ENCODE measurements at places on chromosomes 6 and 20. TPM values are rescaled to one million over a fixed set of nuclear protein-coding genes. Genes with fewer than 3 reads are reported as not detected.
A peak's percentile ranks its signal among the peaks of the same experiment; 100 is the strongest.

GRCh38 chr6:7254980-7255835 lies 57.8 kb downstream of the SSR1 start:
- no peaks in the 10 kb centered on the region for H3K4me1 ChIP-seq
- H3K27me3 ChIP-seq: peaks cover 7% of the 10 kb centered on the region
- no peak overlapping the region for H3K4me3 ChIP-seq
- DNase-seq: no peak
- H3K36me3 ChIP-seq: peaks cover 1% of the 10 kb centered on the region
- no peak overlapping the region for H3K27ac ChIP-seq

Gene SMOC2
- not detected for total RNA-seq

GRCh38 chr20:31803552-31804291 lies 15.4 kb upstream of the MYLK2 start:
- H3K4me1 ChIP-seq: peaks cover 12% of the 10 kb centered on the region
- H3K27me3 ChIP-seq: no peaks in the 10 kb centered on the region
- no peak overlapping the region for H3K27ac ChIP-seq
- H3K36me3 ChIP-seq: peaks cover 39% of the 10 kb centered on the region

GRCh38 chr6:40247516-40248115 lies 313.4 kb upstream of the MOCS1 start:
- H3K36me3 ChIP-seq: no peaks in the 10 kb centered on the region
- H3K4me1 ChIP-seq: no peaks in the 10 kb centered on the region
- no peak for DNase-seq
- H3K27ac ChIP-seq: no peak overlapping the region
- peaks cover 8% of the 10 kb centered on the region for H3K27me3 ChIP-seq
- no peak overlapping the region for H3K4me3 ChIP-seq

DNA sequence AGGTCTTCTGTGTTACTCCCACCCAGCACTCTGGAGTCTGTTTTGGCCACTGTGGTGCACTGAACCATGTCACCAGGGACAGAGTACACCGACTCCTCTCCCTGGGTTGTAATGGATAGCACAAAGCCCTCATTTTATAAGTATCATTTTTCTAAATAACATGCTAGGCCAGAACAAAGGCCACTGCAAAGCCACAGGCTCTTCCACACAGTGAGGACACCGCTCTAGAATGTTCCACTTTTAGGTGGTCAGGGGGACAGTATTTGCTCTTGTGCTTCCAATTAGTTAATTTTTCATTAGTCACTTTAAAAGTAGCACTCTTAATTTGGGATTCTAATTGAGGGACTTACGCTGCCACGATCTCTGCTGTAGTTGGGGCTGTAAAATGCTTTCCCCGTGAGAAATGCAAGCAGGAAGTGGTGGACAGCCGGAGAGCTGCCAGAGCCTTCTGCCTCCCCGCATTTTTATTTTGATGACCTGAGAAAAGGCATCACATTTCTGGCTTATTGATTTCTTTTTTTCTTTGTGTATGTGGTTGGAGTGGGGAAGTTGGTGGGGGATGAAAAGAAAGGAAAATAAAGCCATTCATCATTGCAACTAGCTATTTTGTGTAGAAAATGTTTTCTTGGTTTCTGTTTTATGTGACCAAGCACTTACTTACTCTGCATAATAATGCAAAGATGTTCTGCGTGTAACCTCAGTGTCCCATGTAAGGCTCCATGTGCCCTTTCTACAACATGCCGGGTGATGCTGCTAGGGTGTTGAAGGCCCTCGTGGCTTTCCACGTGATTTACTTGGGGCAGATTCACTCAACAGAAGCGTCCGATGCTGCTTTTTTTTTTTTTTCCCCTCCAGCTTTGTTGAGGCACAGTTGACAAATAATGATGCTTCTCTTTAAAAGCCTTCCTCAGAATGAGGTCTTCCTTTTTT lies 195.9 kb downstream of the SASH1 start:
- no peaks in the 10 kb centered on the region for H3K4me1 ChIP-seq
- H3K4me3 ChIP-seq: no peak overlapping the region
- no peak overlapping the region for H3K27ac ChIP-seq
- no peaks in the 10 kb centered on the region for H3K36me3 ChIP-seq
- no peak for DNase-seq

Gene CST11
- total RNA-seq: not detected

Gene MRPS18A
- 45.4 TPM for total RNA-seq

Gene GMPR
- 0.31 TPM for total RNA-seq

GRCh38 chr6:135731116-135731515 lies 120.4 kb upstream of the PDE7B start:
- no peak overlapping the region for H3K4me3 ChIP-seq
- no peak overlapping the region for H3K27ac ChIP-seq
- no peaks in the 10 kb centered on the region for H3K27me3 ChIP-seq
- no peak for DNase-seq

- H3K4me1 ChIP-seq: no peaks in the 10 kb centered on the region
- no peaks in the 10 kb centered on the region for H3K36me3 ChIP-seq
- no peak overlapping the region for H3K4me3 ChIP-seq
- H3K27me3 ChIP-seq: no peaks in the 10 kb centered on the region
- DNase-seq: no peak
Observed at GRCh38 chr6:67640484-67640883, 994.6 kb upstream of the ADGRB3 start.

DNA sequence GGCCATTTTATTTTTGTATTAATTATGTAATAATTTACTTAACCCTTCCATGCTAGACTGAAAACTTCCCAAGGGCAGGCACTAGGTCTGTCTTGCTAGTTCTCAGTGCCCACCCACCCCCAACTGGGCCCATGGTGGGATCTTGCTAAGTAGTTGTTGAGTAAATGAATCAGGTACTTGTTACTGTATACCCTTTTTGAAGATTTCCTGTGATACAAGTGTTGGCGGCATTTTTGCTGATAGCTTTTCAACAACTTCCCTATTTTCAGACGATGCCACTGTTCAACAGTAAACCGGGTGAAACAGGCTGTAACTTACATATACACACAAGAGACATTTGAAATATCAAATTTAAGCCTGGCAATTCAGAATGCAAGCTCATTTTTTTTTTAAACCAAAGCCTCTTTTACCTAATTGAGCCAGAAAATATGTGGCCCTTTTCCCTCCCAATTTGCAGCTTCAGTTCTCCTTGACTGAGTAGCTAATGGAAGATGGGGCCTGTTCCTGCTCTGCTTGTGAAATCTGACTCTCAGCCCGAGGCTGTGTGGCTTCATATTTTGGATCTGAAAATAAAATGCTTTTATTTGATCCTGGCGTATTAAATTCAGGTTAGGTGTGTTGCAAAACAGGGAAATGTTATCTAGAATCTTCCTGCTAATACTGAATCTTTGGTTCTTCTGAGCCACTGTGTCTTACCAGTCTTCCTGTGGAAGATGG lies 288.3 kb downstream of the NRN1 start:
- no peak for DNase-seq
- H3K36me3 ChIP-seq: peaks cover 6% of the 10 kb centered on the region
- H3K4me3 ChIP-seq: no peak overlapping the region

Gene FAXC
- not detected for total RNA-seq

GRCh38 chr6:57469072-57469471 lies 151.6 kb downstream of the PRIM2 start:
- H3K4me1 ChIP-seq: no peaks in the 10 kb centered on the region
- no peaks in the 10 kb centered on the region for H3K27me3 ChIP-seq
- DNase-seq: no peak
- H3K4me3 ChIP-seq: no peak overlapping the region

Gene SIGLEC1
- not detected for total RNA-seq

- no peak overlapping the region for H3K27ac ChIP-seq
- no peak for DNase-seq
- no peak overlapping the region for H3K4me3 ChIP-seq
- H3K36me3 ChIP-seq: no peaks in the 10 kb centered on the region
- H3K4me1 ChIP-seq: no peaks in the 10 kb centered on the region
Observed at GRCh38 chr6:114194362-114195026, 148.3 kb downstream of the HS3ST5 start.

GRCh38 chr20:20894753-20895152 lies 182.3 kb upstream of the RALGAPA2 start:
- H3K27ac ChIP-seq: no peak overlapping the region
- H3K4me3 ChIP-seq: no peak overlapping the region
- H3K27me3 ChIP-seq: peaks cover 2% of the 10 kb centered on the region
- H3K36me3 ChIP-seq: no peaks in the 10 kb centered on the region
- DNase-seq: no peak
- H3K4me1 ChIP-seq: no peaks in the 10 kb centered on the region

DNA sequence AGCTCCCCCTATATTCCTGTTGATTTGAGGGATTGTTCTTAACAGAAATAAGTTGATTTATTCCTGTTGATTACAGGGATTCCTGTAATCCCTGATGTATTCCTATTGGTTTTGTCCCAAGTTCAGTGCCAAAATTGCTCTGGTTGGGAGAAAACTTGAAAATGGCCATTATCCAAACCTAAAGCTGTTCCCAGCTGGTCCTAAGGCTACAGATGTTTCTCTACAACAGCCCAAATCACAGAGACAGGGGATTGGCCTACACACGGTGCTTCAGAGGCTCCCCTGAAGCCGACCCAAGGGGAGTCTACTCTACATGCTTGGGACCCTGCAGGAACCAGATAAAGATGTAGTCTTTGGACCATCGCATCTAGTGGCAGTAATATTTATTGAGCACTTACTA lies 99.0 kb upstream of the AKAP12 start:
- H3K27ac ChIP-seq: no peak overlapping the region
- no peak overlapping the region for H3K4me3 ChIP-seq
- peaks cover 2% of the 10 kb centered on the region for H3K27me3 ChIP-seq
- no peaks in the 10 kb centered on the region for H3K4me1 ChIP-seq
- no peak for DNase-seq

GRCh38 chr6:117591405-117591804 lies 10.9 kb downstream of the GOPC start:
- peak overlapping the region; percentile 3 for H3K27ac ChIP-seq
- H3K4me3 ChIP-seq: no peak overlapping the region
- H3K36me3 ChIP-seq: peaks cover 40% of the 10 kb centered on the region
- H3K27me3 ChIP-seq: no peaks in the 10 kb centered on the region
- peaks cover 19% of the 10 kb centered on the region for H3K4me1 ChIP-seq
- DNase-seq: no peak

DNA sequence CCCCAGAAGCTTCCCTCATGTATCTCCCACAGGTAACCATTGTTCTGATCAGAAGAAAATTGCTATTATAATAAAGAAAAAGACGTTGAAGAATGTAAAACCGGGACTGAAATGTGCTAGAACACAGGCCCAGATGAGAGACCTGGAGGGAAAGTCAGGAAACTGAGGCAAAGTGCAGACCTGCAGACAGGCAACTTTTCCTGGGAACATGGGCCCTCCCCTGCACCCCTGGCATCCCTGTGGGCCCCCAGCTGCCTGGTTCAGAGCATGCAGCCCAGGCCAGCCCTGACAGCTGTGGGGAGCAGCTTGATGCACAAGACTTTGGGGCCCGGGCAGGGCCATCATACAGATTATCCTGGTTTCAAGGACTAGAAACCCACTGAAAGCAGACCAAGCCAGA lies 212.2 kb downstream of the CDC5L start:
- H3K36me3 ChIP-seq: no peaks in the 10 kb centered on the region
- no peak for DNase-seq
- peaks cover 4% of the 10 kb centered on the region for H3K27me3 ChIP-seq
- H3K27ac ChIP-seq: no peak overlapping the region
- H3K4me3 ChIP-seq: no peak overlapping the region
- no peaks in the 10 kb centered on the region for H3K4me1 ChIP-seq

GRCh38 chr6:42125231-42125630 lies 17.2 kb downstream of the C6orf132 start:
- no peaks in the 10 kb centered on the region for H3K36me3 ChIP-seq
- no peaks in the 10 kb centered on the region for H3K4me1 ChIP-seq
- no peak overlapping the region for H3K4me3 ChIP-seq
- H3K27me3 ChIP-seq: no peaks in the 10 kb centered on the region

Gene FAM50B
- 5.2 TPM for total RNA-seq

Gene PNLDC1
- 0.34 TPM for total RNA-seq

DNA sequence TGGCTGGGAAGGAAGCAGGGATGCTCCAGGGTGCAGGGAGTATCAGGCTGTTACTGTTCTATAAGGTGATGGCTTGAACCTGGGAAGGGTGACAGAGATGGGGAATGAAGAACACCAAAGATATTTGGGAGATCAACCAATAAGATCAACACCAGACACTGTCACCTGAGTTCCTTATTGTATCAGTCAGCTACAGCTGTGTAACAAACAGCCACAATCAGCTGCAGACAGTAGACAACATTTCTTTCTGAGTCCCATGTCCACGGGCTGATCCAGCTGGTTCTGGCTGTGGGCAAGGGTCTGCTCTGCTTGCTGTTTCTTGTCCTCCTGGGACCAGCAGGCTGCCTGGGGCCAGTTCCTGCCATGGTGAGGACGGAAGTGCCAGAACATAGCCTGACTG lies 31.3 kb upstream of the SLCO4A1 start:
- DNase-seq: no peak
- peaks cover 7% of the 10 kb centered on the region for H3K27me3 ChIP-seq
- no peaks in the 10 kb centered on the region for H3K4me1 ChIP-seq
- H3K27ac ChIP-seq: no peak overlapping the region
- H3K4me3 ChIP-seq: no peak overlapping the region
- H3K36me3 ChIP-seq: no peaks in the 10 kb centered on the region

Gene MAFB
- total RNA-seq: not detected

DNA sequence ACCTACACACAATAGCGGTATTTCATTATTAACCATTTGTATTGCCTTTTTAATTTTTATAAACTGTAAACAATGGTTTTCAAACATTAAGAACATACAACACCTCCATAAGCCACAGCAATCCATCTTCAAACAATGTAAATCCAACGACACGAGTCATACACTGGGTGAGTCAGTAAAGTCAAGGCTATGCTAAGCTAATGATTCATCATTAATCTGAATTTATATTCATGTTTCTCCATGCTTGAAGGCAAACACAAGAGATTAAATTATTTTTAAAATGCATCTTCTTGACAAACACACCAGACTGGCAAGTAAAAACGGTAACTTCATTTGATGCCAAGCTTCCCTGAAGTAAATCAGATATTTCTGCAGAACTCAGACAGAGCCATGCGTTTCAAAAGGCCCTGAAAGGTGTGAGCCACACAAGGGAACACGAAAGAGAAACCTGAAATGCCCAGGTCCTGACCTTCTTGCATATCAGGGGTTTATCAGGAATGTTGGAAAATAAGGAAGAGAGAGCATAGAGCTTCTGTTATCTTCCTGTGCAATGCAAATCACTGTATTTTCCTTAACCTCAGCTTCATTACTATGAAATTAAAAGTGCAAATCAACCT lies 162.5 kb downstream of the ALDH8A1 start:
- no peak overlapping the region for H3K4me3 ChIP-seq
- H3K36me3 ChIP-seq: no peaks in the 10 kb centered on the region
- H3K27me3 ChIP-seq: peaks cover 2% of the 10 kb centered on the region

GRCh38 chr20:3161316-3162079 lies 1.8 kb upstream of the FASTKD5 start:
- H3K4me1 ChIP-seq: peaks cover 26% of the 10 kb centered on the region
- peak overlapping the region; percentile 42 for H3K4me3 ChIP-seq
- DNase-seq: no peak
- peak overlapping the region; percentile 57 for H3K27ac ChIP-seq
- peaks cover 9% of the 10 kb centered on the region for H3K36me3 ChIP-seq

- no peaks in the 10 kb centered on the region for H3K4me1 ChIP-seq
- no peak overlapping the region for H3K27ac ChIP-seq
- no peak for DNase-seq
- H3K27me3 ChIP-seq: peaks cover 10% of the 10 kb centered on the region
- H3K4me3 ChIP-seq: no peak overlapping the region
Observed at GRCh38 chr6:148175550-148176188, 167.0 kb upstream of the SASH1 start.

Gene PLAGL1
- total RNA-seq: 20.7 TPM

Gene C20orf204
- 2.8 TPM for total RNA-seq

Gene PLA2G7
- total RNA-seq: not detected

All from activated CD8-positive, alpha-beta T cell treated with anti-CD3 and anti-CD28 coated beads for 36 hours (primary cell).